Activated CD8-positive, alpha-beta memory T cell treated with anti-CD3 and anti-CD28 coated beads, Interleukin-2, amount 50 U/mL, for 4 hours (primary cell): ENCODE measurements at places on chromosomes 4 and X.

GRCh38 chr4:103118166-103118565, 18.5 kb upstream of the BDH2 start:
- DNase-seq: no peak

- no peak for DNase-seq
Measured at GRCh38 chrX:143683486-143683885, 37.1 kb downstream of the SPANXN2 start.

DNA sequence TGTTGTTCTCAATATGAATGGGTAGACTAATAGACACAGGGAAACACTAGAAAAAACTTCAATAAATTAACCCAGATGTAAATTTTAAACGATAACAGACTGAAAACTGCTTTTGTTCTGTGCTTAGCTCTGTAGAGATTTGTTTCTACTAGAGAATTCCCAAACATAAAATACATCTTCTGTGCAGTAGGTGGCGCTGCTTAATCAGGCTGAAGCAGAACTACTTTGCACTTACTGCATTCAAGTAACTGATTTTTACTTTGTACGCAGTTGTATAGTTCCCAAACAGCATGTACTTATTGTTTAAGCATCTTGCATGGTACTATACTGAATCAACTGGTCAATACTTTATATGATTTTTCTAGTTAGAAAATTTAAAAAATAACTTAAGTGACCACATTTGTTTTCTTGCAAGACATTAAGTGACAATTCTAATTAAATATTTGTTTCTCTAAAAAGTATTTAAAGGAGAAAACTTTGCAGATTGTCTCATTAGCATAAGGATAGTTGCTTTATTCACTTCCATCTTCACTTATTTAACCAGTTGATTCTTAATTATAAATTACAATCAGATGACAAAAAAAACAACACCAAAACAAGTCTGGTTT, 490.6 kb downstream of the IL15 start:
- DNase-seq: peak; percentile 45

- no peak for DNase-seq
Measured at GRCh38 chrX:65750674-65751469, 83.4 kb downstream of the MSN start.

DNA sequence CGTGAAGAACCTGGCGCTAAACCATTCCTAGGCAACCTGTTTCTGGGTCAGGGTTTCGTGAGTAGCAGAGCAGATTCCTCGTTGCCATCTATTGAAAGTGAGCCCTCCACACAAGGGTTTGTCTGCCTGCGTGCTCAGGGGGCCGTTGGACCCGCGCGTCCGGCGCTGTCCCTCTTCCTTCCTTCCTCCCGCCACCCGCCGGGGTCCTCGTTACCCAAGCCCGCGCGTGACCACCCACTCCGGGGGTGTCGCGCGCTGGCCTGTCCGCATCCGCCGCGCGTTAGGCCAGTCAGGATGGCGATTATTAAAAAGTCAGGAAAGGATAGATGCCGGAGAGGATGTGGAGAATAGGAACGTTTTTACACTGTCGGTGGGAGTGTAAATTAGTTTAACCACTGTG, 66.8 kb downstream of the LINC00632 start:
- DNase-seq: no peak

GRCh38 chr4:159278399-159278798, 175.5 kb downstream of the RAPGEF2 start:
- no peak for DNase-seq

DNA sequence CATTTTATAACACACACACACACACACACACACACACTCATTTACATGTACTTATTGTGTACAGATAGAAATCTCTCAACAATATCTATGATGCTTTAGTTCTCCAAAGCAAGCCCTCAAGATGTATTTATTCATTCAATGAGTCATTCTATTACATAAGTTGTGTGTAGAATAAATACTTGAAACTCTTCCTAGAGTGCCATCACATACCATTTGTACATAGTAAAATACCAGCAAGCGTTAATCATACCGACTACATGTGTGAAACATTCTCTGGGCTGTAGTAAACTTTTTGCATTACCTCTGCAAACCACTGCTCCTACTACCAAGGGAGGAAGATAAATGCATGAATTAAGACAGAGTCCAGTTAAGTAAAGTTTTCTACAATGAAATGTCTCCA, 70.9 kb downstream of the EPHA5 start:
- DNase-seq: no peak
